A172 (cell line): ENCODE measurements at places on chromosomes 16 and 17. TPM values are rescaled to one million over a fixed set of nuclear protein-coding genes. Genes with fewer than 3 reads are reported as not detected.

SAP30BP gene
- total RNA-seq, result 124 and 169 TPM in 2 replicates

GPR142 gene
- not detected in 2 replicates for total RNA-seq

RPL38 gene
- total RNA-seq, result 351 and 1,058 TPM in 2 replicates

HSD17B1 gene
- total RNA-seq, result 1.3 and 1.6 TPM in 2 replicates

CHD9 gene
- 28.8 and 35.5 TPM in 2 replicates for total RNA-seq
